ENCODE measurements at places on chromosomes 4 and X. TPM values are rescaled to one million over a fixed set of nuclear protein-coding genes. Genes with fewer than 3 reads are reported as not detected.

RADX gene
- 2.2 TPM for total RNA-seq

PRRG1 gene
- 16.1 TPM for total RNA-seq

FRMPD4 gene
- total RNA-seq: 1.1 TPM

HGFAC gene
- not detected for total RNA-seq

PRICKLE3 gene
- total RNA-seq: 3.1 TPM

PKD2 gene
- total RNA-seq: 96.7 TPM

NXF3 gene
- not detected for total RNA-seq

ZCCHC13 gene
- total RNA-seq: not detected

DNA sequence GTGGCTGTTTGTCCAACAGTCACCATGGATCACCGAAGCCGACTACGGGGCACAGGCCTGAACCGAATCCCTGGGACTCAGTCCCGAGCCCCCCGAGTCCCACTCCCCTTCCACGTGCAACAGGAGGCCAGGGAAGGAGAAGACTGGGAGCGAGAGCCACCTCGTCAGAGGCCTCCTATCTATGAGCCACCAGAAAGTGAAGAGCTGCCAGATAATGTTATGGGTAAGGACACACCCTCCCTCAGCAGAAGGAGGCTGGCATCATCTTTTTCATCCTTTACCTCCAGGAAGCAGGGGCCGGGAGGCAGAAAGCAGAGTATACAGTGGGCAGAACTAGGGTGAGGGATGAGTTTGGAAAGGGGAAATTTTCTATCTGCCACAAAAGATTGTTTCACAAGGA, 2.8 kb upstream of the PRDX4 start:
- no peak for DNase-seq
- no peak overlapping the region for H3K27ac ChIP-seq
- H3K36me3 ChIP-seq: no peaks in the 10 kb centered on the region
- H3K4me1 ChIP-seq: 0 out of 2 replicates have a peak, but pooled peaks cover 1% of the 10 kb centered on the region
- H3K4me3 ChIP-seq: no peak overlapping the region

DNA sequence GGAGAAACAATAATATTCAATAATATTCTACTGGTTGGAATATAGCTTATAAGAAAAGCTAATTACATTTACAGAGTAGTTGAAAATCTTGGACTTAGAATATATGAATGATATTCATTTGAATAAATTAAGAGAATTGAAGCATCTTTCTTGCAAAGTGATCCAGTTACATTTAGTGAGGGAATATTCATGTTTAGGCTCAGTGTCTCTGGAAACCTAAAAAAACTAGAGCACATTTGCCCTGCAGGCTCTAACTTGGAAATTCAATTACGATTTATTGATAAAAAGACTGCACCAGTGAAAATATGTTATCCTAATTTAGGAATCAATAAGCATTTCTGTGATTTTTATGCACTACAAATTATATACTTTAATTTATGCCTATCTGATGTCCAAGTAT, 58.3 kb upstream of the RAP1GDS1 start:
- no peaks in the 10 kb centered on the region for H3K4me1 ChIP-seq
- H3K36me3 ChIP-seq: no peaks in the 10 kb centered on the region
- no peak overlapping the region for H3K27ac ChIP-seq

GRCh38 chr4:56102601-56103000, 153.9 kb downstream of the CEP135 start:
- H3K27me3 ChIP-seq: no peaks in the 10 kb centered on the region
- no peak overlapping the region for H3K4me3 ChIP-seq
- DNase-seq: no peak
- no peak overlapping the region for H3K27ac ChIP-seq
- no peaks in the 10 kb centered on the region for H3K4me1 ChIP-seq
- no peaks in the 10 kb centered on the region for H3K36me3 ChIP-seq

DNA sequence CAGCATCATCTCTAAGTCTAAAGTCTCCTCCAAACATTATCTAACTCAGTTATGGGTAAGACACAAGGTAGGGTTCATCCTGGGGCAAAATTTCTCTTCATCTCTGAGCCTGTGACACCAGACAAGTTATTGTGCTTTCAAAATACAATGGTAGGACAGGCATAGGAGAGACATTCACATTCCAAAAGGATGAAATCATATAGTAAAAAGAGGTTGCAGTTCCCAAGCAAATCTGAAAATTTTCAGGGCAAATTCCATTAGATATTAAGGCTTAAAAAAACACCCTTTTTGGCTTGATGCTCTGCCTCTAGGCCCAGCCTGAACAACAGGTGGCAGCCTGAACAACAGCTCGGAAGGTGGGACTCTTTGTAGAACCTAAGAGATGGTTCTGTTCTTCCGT, 448.3 kb upstream of the SLIT2 start:
- H3K27ac ChIP-seq: no peak overlapping the region
- no peaks in the 10 kb centered on the region for H3K27me3 ChIP-seq
- peak; percentile 6 for DNase-seq

- no peak overlapping the region for H3K4me3 ChIP-seq
- H3K27me3 ChIP-seq: no peaks in the 10 kb centered on the region
- no peak overlapping the region for H3K27ac ChIP-seq
Measured at GRCh38 chr4:14399848-14400247, 602.4 kb upstream of the CPEB2 start.

DNA sequence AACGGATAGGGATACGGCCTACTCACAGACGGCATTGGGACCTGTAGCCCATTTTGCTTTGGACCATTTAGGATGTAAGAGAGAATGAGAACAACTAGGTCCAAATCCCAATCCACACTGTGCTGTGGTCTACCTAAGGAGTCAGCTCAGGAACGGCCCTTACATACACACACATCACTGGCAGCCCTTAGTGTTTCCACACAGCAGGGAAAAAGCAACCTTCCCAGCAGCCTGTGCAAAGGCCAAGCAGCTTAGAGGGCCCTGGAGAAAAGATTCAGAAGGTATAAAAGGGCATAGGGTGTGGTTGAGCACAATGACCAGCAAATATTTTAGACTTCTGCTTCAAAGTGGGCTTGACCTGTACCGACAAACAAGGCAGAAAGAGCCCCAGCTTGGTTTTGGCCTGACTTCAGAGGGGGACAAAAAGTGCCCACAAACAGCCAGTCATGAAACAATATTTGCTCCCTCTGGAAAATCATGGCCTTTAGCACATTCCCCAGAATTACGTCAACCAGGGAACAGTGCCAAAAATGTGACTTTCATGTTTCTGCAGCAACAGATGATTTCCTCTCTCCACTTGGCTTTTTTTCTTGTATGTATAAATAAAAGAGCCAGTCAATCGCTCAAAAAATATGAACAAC, 359.5 kb upstream of the FGF16 start:
- H3K27ac ChIP-seq: no peak overlapping the region
- no peaks in the 10 kb centered on the region for H3K27me3 ChIP-seq
- DNase-seq: peak; percentile 10
- no peaks in the 10 kb centered on the region for H3K36me3 ChIP-seq

DNA sequence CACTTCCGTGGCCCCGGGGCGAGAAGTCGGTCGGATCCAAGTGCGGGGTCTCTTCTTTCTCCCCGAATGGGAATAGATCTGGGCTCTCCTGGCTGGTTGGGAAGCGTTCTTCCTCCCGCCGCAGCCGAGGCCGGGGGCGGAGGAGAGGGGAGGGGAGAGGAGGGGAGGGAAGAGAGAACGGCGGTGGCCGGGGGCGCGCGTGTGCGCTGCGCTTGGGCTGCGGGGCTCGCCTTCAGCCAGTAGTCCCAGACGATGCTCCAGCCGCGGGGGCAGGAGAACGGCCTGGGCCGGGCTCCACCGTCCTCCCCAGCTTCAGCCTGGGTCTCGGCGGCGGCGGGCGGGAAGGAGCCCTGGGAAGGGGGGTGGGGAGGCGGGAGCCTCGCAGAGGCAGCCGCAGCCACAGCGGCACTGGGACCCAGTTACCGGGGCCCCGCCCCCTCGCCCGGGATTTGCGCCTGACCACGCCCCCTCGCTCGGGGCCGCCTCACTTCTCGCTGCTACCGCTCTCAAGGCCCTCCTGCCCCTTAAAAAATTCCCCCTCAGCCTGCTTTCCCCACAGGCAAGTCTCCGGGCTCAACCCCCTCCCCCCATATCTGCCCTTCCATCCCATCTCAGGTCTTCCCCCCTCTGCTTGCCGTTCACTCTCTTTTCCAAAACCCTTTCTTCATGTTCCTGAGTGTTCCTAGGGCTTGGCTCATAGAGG, at the start of gene FGD1:
FGD1 (minus strand) TSS at position 421 of the 703 bp plus-strand sequence. CDS start 802 bp downstream, outside the sequence.
- DNase-seq: peak; percentile 41
- peak within 1 kb of the TSS; percentile 95 for H3K4me3 ChIP-seq
- H3K36me3 ChIP-seq: no peaks in the 10 kb centered on the region
- no peaks in the 10 kb centered on the region for H3K27me3 ChIP-seq
- peaks cover 7% of the 10 kb centered on the region for H3K4me1 ChIP-seq

- DNase-seq: no peak
- H3K4me1 ChIP-seq: no peaks in the 10 kb centered on the region
- no peaks in the 10 kb centered on the region for H3K27me3 ChIP-seq
Measured at GRCh38 chr4:46370531-46370930, 19.4 kb downstream of the GABRA2 start.

DNA sequence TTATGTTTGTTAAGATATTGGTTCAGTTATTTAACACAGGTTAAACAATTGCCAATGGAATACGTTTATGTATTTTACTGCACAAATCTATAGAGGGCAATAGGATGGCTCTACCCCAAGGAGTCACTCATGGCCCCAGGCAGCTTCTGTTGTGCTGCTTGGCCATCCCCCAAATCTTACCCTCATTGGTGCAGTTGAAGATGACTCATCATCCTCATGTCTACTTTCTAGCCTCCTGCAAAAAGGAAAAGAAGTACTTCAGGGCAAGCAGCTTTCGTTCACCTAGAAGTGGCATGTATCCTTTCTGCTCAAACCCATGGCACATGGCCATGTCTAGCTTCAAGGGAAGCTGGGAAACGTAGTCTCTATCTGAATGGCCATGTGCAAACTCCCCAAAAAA, 14.2 kb downstream of the PHOX2B start:
- H3K27ac ChIP-seq: no peak overlapping the region
- no peaks in the 10 kb centered on the region for H3K36me3 ChIP-seq
- no peak overlapping the region for H3K4me3 ChIP-seq
- H3K27me3 ChIP-seq: peaks cover 5% of the 10 kb centered on the region

GRCh38 chr4:142901166-142901662, 55.1 kb upstream of the INPP4B start:
- H3K27ac ChIP-seq: no peak overlapping the region
- peak; percentile 43 for DNase-seq
- no peaks in the 10 kb centered on the region for H3K27me3 ChIP-seq
- H3K4me1 ChIP-seq: no peaks in the 10 kb centered on the region

DNA sequence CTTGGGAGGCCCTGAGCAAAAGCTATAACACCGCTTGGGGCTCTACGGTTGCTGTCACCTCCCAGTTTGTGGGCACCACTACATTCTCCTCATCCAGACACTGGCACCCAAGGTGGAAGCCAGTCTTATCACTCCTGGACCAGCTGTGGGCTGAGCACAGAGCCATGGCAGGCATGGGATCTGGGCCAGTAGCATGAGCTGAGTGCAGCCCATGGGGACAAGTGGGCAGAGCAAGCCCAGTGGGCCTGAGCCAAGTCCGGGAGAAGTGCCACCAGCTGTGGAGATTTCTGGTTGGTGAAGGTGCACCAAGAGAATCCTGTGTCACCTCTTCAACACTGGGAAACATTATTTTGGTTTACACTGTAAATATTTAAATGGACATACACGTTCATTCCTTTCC, 1013.0 kb downstream of the TECRL start:
- no peak for DNase-seq
- H3K4me3 ChIP-seq: no peak overlapping the region
- H3K36me3 ChIP-seq: no peaks in the 10 kb centered on the region
- H3K27me3 ChIP-seq: no peaks in the 10 kb centered on the region

- no peak overlapping the region for H3K27ac ChIP-seq
- no peaks in the 10 kb centered on the region for H3K27me3 ChIP-seq
- DNase-seq: no peak
- no peak overlapping the region for H3K4me3 ChIP-seq
- H3K36me3 ChIP-seq: no peaks in the 10 kb centered on the region
- 0 out of 2 replicates have a peak, but pooled peaks cover 2% of the 10 kb centered on the region for H3K4me1 ChIP-seq
Measured at GRCh38 chr4:122541996-122542395, 78.9 kb downstream of the IL21 start.

GRCh38 chr4:162683659-162684370, 482.9 kb downstream of the NAF1 start:
- no peaks in the 10 kb centered on the region for H3K27me3 ChIP-seq
- no peaks in the 10 kb centered on the region for H3K4me1 ChIP-seq

All from IMR-90 (cell line).